Cerebellar nuclear complex (tissue), 1 donor: ENCODE measurements at places on chromosomes 4 and X.

DNA sequence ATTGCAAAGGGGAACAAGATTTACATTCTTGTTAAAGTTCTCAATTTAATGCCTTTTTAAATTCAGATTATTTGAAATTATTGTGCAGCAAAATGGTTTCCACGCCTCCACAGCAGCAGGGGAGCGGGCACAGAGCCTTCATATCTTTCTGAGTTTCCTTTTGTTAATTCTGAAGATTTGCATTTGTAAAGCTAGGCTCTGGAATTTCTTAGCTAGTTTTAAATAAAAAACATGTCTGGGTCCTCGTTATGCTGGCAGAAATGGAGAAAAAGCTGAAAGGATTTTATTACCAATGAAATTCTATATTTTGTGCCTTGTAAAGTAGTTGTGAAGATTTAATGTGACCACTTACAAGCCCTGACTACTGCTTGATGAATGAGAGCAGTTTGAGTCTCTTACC, 40.8 kb upstream of the MAGED1 start:
- DNase-seq = no peak

DNA sequence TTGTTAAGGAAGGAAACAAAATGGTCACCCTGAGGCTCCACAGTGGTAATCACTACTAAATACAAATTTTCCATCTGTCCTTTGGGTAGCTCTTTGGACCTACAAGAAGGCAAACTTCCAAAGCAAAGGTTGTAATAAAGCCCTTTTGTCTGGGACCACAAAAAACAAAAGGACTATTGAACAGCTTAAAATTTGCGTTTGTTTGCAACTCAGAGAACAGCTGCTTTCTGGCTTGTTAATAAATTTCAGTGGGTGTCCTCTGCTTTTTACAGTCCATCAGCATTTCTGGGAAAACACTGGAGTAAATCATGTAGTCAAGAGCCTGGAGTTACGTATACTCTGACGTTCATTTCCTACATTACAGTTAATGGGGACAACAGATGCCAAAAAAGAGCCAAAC, 439.7 kb upstream of the DIAPH2 start:
- no peak for DNase-seq

DNA sequence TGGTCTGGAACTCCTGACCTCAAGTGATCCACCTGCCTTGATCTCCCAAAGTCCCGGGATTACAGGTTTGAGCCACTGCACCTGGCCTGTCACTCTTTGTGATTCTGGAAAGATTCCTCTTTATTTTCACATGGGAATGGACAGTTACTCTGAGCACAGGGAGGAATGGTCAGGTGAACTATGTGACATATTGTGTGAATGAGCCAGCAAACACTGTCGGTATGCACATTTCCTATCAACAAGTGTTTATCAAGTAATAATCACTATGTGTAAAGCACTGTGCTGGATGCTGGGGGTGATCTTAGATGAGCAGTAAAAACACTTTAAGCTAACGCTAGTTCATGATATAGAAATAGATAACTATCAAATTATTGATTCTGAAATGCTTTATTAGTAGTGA, 97.5 kb downstream of the LIMCH1 start:
- no peak for DNase-seq

DNA sequence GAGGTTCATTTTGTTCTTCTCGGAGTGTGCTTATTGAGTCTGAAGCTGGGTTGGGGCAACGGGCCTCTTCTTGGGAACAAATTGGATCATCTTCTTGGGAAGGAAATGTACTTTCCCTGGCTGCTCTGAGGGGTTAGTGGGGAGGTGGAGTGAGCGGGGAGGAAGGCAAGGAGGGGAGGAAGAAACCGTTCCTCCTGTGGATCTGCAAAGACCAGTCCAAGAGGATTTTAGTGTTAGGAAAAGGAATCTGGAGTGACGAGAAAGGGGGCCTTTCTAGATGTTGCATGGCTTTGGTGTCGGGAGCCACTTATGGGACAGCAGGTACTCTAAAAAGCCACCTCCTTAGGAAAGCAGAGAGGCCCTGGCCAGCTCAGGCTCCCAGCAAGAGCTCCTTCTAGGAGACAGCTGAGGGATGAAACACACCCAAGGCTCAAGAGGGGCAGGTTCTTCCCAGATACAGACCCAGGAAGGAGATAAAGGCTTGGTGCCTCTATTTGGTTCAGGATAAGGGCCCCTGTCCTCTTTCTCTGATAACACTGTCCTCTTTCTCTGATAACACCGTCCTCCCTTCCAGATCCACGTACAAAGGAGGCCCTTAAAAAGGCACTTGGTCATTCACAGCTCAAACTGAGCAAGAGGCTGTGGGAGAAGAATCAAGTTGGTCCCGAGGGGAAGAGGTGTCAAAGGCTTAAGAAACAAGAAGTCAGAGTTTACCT, 451 bp downstream of the SOD3 start:
- no peak for DNase-seq
